ENCODE measurements at places on chromosomes 3 and 15.
A peak's percentile ranks its signal among the peaks of the same experiment; 100 is the strongest.

- no peak for DNase-seq
Measured at GRCh38 chr3:324423-324822, 127.9 kb downstream of the CHL1 start.

GRCh38 chr3:183473969-183474368 is 45.5 kb upstream of the MCF2L2 start:
- no peak for DNase-seq

- no peak for DNase-seq
Measured at GRCh38 chr15:41797201-41797944, 23.1 kb downstream of the MAPKBP1 start.

DNA sequence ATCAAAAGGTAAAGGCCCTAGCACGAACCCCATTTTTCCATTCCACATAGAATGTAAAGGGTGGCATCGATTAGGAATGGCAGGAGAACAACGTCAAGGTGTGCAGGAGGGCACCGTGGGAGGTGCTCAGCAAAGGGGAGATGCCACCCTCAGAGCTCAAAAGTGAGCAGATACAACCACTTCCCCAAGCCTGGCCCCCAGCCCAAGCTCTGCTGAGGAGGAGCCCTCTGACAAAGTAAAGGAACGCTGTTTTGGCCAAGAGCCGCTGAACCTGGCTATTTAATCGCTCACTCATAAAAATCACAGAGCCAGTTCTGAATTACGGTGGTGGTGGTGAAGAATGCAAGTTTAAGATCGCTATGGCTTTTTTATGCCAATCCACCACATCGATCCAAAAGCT is 12.4 kb downstream of the GNB5 start:
- no peak for DNase-seq

DNA sequence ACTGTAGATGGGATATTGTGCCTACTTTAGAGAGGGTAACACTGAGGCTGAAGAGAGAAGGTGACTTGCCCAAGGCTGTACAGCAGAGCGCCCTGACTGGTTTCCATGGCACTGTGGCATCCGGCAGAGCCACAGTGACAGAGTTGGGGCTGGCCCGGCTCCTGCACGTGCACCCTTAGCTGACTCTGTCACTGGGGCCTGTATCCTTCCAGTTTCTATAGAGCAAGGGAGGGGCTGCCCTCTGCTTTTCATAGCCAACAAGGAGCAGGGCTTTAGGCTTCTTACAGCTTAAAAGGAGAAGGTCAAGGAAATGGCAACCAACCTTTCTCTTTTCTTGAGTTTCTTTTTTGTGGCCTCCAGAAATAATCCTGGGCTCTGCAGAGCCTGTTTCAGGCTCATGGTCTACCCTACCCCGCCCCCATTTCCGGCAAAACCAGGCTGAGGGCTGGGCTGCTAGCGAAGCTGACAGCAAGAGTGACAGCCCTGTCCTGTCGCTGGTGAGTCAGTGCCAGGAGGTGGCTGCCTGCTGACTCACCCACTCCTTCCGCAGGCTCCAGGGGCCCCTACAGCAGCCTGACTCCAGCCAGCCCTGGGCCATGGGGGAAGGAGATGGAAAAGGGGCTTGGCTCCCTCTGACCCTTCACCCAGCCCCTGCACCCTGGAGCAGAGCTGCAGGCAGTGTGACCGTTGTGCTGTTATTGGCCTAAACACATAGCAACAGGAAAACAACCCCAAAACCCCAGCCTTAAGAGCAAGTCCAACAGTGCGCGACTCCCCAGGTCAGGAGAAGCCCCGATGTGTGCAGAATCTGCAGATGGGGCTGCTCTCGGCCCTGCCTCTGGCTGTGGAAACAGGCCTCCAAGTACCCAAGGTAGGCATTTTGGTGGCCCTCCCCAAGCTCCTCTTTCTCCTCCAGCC is 29.8 kb downstream of the SLC6A6 start:
- DNase-seq, result no peak

- peak; percentile 24 for DNase-seq
Measured at GRCh38 chr15:74442604-74443003, 8.8 kb upstream of the SEMA7A start.

GRCh38 chr15:37050345-37050744 is 50.0 kb downstream of the MEIS2 start:
- DNase-seq, result no peak

DNA sequence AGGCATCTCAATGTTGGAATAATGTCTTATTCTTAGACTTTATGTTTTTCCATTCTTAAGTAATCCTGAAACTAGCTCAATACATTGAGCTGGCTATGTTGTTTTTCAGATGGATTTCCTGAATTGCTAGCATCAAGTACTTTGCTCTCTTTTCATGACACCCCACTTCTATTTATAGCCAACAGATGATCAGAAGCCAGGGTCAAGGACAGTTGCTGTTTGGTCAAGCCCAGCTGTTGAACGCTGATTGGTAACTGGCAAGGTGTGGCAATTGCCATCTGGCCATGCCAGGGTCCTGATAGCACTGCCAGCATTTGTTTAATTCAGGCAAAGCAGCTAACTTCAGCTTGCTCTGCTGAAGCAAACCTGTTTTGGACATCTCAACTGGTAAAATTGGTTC is 46.2 kb upstream of the PLCL2 start:
- DNase-seq, result no peak

DNA sequence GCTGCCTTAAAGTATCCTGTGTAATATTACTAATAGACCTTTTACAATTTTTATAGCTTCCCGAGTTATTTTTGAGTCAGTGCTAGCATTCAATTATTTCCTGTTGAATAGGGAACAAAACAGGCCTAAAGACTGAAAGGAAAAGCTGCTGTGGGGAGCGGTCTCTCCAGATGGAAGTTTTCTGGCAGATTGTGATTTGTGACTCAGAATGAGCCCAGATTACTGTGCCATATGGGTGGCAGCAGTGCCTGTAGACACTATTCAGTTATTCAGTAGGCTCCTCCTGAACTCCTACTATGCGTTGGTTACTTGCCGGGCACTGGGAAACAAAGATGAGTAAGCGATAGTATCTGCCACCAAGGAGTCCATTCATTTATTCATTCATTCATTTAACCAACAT is 211.8 kb downstream of the CHST2 start:
- no peak for DNase-seq

DNA sequence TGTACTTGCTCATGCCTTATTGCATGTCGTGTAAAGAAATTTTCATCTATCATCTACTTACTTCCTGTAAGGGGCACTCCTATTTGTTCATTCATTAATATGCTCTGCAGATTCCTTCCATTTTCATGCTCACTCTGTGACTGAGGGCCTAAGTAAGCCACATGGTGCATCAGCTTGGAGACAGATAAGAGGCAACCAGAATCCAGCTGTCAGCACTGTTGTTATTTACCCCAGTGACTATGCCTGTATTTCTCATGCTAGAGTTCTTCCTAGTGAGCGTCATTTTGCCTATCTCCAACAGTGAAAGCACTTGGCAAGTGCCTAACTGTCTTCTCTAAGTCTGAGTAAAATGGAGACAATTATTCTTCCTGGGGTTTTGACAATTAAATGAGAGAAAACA is 124.8 kb upstream of the ABI3BP start:
- DNase-seq, result no peak

DNA sequence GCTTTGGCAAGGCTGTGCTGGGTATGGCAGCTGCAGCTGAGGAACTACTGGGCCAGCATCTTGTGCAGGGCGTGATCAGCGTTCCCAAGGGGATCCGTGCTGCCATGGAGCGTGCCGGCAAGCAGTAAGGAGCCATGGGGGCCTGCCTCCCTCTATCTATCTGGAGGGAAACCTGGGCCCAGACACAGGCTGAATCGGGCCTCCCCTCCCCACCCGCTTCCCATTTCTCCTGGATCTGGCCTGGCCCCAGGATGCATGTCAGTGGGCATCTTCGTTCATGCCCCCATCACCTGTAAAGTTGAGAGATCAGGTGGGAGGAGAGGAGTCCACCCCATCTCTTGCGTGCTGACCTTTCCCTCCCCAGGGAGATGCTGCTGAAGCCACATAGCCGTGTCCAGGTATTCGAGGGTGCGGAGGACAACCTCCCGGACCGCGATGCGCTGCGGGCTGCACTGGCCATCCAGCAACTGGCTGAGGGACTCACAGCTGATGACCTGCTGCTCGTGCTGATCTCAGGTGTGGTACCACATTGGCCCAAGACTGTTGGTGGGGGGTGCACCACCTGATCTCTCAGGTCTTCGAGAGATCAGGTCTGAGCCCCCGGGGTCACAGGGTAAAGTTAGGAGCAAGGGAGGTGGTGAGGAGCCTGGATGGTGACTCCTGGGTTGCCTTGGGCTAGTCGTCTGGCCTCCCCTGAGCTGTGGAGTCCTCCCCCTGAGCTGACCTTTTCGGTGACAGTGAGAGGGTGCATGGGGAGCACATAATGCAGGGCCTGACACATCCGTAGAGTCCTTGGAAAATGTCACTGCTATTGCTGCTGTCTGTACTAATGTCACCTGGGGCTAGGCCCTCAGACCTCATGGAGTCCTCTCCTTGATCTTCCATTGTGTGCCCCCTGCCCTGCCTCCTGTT is 3.2 kb downstream of the GLYCTK start:
- peak; percentile 29 for DNase-seq

GRCh38 chr15:56794553-56795329 is 61.4 kb upstream of the ZNF280D start:
- DNase-seq, result no peak

DNA sequence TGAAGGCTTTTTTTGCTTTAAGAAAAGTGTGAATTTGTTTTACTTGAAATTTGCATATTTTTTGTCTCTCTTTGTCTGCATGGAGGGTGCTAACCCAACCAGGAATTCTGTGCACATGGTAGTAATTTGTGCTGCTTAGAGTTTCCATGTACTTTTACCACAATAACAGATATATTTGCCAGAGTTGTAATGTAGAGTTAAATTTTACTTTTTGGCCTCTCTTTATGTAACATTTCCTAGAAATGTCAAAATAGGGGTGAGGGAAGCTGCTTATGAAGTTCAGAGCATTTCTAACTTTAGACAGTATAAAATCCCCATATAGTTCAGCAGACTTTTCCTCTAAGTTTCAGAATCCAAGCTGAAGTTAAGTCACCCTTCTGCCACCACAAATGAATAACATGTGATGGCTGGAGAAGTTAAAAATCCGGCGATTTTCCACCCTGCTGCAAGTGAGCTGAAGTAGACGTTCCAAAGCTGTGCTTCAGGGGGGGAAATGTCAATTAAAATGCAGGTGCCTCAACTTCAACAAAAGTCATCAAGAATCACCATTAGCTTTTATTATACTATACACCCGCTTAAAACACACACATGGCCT is 385.7 kb upstream of the NR2F2 start:
- DNase-seq, result no peak

GRCh38 chr15:89413877-89414276 is 79.3 kb upstream of the POLG start:
- no peak for DNase-seq

GRCh38 chr3:168061332-168061996 is 34.3 kb downstream of the GOLIM4 start:
- no peak for DNase-seq

GRCh38 chr15:81966631-81967030 is 79.2 kb downstream of the MEX3B start:
- DNase-seq, result no peak

- DNase-seq, result no peak
Measured at GRCh38 chr15:72907733-72908132, 124.2 kb upstream of the ADPGK start.

DNA sequence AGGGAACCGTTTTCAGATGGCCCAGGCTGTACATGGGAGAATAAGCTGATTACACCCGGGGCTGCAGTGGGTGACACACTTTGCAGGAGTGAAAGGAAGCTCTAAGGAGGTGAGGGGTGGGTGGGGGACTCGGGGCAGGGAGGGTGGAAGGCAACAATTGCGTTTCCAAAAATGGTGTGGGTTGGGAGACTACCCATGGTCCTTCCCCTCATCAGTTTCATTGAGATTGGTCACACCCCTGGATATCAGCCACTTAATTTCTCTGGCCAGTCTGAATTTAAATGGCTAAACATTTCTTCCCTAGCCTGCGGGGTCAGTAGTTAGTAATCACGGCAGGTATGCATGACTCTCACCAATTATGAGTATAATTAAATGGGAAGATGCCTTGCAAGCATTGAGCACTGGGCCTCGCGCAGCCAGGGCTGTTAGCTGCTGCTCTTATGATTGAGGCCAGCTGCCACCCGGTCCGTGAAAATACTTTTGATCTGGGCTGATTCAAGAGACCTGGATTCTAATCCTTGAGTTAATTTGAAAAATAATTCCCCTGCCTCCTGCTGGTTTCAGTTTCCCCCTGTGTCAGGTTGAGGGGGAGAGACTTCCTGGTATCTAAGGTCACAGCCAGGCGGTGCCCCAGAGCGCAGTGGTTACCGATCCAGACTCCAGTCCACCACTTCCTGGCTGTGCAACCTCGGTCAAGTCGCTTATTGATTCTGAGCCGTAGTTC is 23.3 kb downstream of the SLC6A6 start:
- DNase-seq, result no peak

- DNase-seq, result no peak
Measured at GRCh38 chr3:190060192-190060775, 60.4 kb downstream of the P3H2 start.

DNA sequence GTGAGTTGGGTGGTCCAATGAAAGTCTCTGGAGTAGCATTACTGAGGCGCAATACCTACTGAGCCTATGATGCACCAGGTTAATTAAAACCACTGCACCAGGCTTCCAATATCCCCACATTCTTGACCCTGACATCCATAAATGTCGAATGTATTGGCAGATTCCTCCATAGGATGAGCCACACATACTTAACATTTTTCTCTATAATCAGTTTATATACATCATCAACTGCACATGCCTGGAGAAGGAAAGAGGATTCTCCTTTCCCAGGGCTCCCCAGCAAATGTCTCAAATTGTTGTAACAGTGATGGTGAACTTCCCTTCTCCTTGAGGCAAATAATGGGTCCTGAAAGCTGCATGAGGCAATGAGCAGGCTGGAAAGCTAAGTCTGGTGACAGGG is 82.3 kb upstream of the LPP start:
- DNase-seq, result no peak

DNA sequence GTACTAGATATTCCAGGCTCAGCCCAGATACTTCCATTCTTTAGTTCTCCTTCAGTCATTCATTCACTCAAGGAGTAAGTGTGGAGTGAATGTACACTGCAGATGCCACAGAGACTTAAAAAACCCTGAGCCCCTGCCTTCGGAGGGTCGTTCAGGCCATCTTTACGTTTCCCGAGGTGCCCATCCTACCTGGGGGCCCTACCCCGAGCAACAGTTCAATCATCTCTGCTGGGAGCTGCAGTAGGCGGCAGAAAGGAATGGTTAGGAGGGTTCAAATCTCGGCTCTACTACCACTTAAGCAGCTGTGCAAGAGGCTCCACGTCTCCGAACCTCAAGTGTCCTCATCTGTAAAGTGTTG is 613 bp downstream of the SEC13 start:
- no peak for DNase-seq

- DNase-seq, result no peak
Measured at GRCh38 chr15:27222479-27222878, 251.5 kb downstream of the GABRG3 start.
